ENCODE measurements at places on chromosomes 2 and 18.

GRCh38 chr2:7437716-7438632 is 520.8 kb downstream of the RNF144A start:
- DNase-seq, result no peak

DNA sequence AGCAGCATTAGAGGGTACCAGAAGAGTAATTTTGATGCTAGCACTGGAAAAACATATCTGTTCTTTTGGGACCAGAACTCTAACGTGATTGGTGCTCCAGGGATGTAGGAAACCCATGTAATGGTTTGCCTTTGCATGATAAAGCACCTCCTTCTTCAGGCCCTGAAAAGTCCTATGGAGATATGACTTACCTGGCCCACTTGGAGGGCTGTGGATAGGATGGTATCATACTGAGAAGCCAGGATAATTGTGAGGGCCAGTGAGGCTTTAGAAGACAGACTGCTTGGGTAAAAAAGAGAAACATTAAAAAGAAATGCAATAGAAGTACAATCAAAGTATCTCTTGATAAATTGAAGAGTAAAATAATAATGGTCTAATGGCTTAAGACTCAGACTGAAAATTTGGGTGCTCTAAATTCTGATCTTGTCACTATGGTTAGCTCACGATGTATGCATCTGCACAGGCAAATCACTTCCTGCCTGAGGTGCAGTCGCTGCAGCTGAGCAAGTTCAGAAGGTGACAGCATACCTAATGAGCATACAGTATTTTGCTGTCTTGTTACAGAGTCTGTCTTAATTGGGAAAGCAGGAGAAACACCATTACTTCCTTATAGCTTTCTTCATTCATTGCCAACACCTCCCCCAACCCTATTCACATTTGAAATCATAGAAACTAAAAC is 371.5 kb downstream of the NUP35 start:
- DNase-seq, result no peak

GRCh38 chr18:26976206-26976605 is 110.7 kb upstream of the AQP4 start:
- no peak for DNase-seq

GRCh38 chr2:208546107-208546506 is 139.5 kb downstream of the PTH2R start:
- no peak for DNase-seq

DNA sequence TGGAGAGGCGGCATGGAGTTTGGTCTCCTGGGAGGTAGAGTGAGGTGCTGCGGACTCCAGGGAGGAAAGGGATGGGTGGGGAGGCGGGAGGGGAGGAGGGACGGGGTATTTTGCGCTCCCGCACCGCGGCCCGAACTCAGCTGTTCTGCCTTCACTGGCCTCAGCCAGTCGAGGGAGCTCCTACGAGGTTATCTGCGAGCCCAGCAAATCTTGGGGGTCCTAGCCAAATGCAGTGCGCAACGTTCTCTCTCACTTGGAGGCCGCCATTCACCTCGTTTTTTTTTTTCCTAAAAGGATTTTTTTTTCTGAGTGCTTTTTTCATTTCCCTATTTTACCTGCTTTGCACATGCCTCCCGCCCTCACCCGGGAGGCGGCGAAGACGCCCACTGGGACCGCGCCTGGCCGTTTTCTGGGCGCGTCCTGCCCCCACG is 877 bp upstream of the BCL2L11 start:
- peak; percentile 23 for DNase-seq

- DNase-seq, result no peak
These were observed 47.2 kb downstream of the HK2 start for GRCh38 chr2:74881176-74881575.

DNA sequence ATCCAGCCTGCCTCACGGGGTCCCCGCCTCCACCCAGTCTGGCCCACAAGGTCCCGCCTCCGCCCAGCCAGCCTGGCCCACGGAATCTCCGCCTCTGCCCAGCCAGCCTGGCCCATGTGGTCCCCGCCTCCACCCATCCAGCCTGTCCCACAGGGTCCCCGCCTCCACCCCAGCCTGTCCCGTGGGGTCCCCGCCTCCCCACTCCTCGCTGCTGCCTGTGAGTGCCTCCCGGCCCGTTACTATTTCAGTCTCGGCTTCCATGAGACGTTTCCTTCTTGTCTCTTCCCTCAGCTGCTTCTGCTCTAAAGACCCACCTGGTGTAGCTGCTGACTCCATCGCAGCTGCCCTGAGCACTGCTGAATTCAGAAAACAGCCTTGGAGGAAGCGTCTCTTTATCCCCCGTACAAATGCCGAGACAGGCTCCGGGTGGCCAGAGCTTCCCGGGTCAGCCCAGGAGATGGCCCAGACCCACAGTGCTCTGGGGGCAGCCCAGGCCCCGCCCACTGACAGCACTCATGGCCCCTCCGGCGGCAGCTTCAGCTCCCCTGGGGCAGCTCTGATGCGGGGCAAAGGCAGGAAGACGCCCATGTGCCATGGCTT is 69.8 kb downstream of the NFATC1 start:
- peak; percentile 39 for DNase-seq

GRCh38 chr18:13657974-13658373 is 68.4 kb downstream of the FAM210A start:
- no peak for DNase-seq

DNA sequence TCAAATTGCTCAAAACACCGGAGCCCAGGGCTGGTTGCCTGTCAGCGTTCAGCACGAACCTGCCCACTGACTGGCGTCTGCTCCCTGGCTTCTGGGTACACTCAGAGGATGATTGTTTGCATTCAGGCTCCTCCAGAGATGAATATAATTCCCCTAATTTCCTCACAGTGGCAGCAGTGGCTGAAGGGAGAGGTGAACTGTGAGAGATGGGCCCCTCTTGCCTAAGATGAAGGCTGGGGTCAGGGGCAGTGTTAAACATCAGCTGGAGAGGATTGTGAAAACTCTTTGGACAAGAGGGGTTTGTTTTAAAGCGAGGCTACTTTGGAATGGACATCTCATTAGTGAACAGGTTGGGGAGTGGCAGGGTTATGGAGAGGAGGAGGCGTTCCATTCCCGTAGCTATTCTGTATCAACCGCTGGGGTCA is 31.0 kb downstream of the TCF7L1 start:
- DNase-seq, result no peak

DNA sequence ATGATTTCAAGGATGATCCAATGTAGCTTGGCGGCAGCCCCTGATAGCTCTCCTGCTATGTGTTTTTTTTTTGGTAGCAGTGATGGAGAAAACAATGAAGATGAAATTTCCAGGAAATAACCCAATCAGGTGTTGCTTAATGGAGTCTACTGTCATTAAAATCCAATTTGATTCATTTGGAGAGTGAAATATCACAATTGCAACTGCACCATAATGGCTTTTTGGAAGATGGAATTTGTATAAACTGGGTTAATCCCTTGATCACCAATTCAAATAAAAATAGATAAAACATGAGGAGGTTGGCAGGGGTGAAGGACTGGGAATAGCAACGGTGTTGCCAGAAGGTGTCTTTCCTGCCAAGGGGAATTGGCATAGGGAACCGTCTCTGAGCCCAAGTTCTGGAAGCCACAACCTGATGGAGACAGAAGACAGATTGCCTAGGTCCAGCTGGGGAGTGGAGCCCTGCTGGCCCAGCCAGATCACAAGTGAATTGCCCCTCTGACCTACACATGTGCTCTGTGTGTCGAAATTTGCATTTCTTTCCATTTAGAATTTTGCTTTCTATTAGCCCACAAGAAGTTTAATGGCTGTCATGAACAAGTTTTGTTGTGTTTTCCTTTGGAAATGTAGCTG is 170.3 kb upstream of the SPRED2 start:
- no peak for DNase-seq

DNA sequence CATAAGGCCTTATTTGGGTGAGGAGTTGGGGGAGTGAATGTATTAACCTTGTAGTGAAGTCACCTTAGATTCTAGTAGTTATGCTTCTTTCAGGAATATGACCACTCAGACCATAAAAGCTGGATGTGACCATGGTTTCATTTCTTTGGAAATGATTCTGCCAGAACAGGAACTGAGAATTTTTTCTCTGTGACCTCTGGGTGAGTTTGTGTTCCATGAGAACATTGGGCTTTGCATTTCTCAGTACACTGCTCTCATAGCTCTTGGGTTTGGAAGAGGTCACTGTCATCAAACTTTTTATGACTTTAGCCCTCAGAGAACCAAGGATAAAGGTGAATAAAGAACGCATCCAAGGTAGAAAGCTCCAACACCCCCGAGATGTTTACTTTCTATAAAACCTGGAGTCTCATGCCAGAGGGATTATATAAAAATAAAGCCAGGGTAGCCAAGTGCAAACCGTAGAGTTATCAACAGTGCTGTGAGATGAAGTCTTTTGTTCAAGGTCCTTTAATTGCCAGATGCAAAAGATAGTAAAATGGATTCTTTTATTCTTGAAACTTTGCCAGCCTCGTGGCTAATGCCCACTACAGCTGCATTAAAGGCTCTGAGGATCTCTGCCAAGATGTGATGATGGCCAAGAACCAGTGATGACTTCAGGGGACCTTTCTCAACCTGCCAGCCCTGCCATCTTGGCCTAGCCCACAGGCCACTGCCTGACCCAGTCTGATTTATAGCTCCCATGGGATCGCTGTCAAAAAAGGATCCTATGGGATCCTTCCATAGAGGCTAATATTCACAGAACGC is 27.8 kb upstream of the MAT2A start:
- no peak for DNase-seq

DNA sequence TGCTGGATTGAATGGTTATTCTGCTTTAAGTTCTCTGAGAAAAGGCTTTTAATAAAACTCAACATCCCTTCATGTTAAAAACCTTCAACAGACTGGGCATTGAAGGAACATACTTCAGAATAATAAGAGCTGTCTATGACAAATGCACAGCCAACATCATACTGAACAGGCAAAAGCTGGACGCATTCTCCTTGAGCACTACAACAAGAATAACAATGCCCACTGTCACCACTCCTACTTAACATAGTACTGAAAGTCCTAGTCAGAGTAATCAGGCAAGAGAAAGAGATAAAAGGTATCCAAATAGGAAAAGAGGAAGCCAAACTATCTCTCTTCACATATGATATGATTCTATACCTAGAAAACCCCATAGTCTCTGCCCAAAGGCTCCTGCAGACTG is 641.4 kb downstream of the IRS1 start:
- no peak for DNase-seq

GRCh38 chr2:192591617-192592016 is 396.9 kb upstream of the TMEFF2 start:
- no peak for DNase-seq

- DNase-seq, result peak; percentile 56
These were observed 383.1 kb upstream of the ID2 start for GRCh38 chr2:8298783-8299182.

GRCh38 chr2:74092275-74092674 is 55.4 kb downstream of the BOLA3 start:
- DNase-seq, result no peak

- DNase-seq, result no peak
These were observed 66.4 kb downstream of the EML6 start for GRCh38 chr2:54789878-54790277.

DNA sequence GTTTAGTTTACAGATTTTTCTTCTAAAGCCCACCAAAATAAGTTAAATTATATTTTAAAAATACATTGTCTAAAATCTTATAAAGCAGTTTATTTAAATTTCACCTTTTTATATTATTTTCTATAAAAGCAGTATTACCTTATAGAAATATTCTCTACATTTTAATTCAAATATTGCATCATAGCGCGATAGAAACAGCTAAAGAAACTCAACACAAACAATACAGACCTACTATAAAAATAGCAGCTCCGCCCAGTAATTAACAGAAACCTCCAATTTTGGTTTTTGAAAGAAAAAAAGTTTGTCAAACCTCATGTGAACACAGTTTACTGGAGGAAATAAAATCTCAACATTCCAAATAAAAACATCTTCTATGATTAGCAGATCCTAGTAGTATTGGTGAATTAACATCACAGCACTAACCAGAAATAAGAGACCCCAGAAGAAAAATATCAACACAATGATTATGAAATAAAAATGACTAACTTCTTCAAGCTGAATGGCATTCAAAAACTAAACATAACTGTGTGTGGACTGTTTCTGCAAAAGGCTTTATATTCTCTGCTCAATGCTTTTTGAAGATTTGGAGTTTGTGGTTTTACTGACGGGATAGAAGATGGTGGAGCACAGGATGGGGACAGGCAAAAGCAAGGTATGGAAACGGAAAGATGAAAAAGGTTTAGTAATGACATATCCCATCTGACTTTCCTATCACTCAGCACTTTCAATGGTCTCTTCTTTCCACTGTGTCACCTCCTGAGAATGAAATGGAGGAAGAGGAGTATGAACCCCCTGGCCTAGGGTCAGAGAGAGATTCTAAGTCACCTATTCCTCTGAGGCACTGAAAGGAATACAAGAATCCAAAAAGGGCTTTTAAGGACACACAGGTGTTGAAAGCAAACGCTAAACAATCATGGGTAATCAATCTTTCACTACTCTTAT is 17.5 kb downstream of the MAP4K3 start:
- DNase-seq, result no peak

- no peak for DNase-seq
These were observed 98.6 kb downstream of the BABAM2 start for GRCh38 chr2:27989149-27989548.

DNA sequence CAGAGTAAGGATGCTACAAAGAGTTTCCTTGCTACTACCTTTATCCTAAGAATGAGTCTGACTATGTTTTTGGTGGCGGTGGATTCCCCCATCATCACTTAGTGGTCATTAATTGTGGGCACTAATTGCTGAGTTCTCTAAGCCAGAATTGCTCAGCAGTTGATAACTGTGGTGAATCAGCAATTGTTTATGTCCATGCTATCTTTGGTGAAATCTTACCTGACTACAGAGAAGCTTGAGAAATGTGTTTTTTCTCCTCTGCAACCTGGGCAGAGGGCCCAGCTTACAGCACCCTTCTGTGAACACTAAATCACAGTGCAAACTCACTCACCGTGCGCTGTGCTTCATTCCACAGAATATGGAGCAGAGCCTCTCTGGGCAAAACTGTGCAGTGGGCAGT is 683.6 kb downstream of the CNTNAP5 start:
- DNase-seq, result no peak

DNA sequence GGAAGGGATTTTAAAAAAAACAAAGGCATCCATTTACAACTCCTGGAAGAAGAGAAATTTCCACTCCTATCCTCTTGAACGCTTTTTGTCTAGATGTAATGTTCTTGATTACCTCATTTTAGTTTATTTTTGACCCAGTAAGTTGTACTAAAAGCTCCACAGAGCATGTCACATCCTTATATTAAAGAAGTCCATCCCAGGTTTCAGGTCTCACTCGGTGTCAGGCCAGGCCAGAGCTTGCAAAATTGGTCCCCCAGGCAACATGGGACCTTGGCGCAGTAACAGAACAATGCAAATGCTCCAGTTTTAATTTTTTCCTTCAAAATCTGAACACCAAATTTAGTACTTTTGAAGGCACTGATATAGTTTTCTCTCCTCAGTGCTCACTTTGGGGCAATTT is 218.4 kb upstream of the REV1 start:
- no peak for DNase-seq

DNA sequence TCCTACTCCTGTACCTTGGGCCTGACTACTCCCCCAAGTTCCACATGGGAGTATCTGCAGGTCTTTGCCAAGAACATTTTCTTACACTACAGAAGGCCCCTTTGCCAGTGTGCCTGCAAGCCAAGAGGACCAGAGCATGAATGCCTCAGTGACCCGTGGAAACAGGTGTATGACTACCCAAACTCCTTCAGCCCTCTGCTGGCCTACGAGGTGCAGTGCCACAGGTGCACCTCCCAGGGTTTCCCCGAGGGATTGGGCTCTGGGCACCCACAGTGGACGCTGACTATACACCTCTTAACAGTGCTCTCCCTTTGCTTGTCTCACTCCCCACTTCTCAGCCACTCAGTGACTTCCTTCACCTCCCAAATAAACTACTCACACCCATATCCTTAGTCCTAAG is 91.4 kb downstream of the COL6A3 start:
- peak; percentile 49 for DNase-seq

GRCh38 chr2:240153418-240153817 is 13.0 kb upstream of the OTOS start:
- DNase-seq, result no peak
